ENCODE measurements at places on chromosomes 2 and 18. TPM values are rescaled to one million over a fixed set of nuclear protein-coding genes. Genes with fewer than 3 reads are reported as not detected.
A peak's percentile ranks its signal among the peaks of the same experiment; 100 is the strongest.

GRCh38 chr18:50008306-50008705, 186.6 kb downstream of the MYO5B start:
- H3K27ac ChIP-seq, result no peak overlapping the region
- no peaks in the 10 kb centered on the region for H3K36me3 ChIP-seq
- no peaks in the 10 kb centered on the region for H3K4me1 ChIP-seq
- no peak overlapping the region for H3K4me3 ChIP-seq

DNA sequence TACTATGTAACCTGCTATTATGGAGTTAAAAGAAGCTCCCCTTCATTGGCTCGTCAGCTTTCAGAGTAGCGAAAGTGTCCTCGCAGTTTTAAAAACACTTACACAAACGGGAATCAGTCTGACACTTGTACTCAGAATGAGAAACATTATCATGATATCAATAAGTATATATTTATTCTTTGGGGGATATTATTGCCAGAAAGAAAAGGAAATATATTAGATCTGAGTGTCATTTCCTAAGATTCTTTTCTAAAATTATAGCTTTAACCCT, 584.5 kb downstream of the ZEB2 start:
- no peaks in the 10 kb centered on the region for H3K27me3 ChIP-seq
- no peak for DNase-seq
- H3K4me1 ChIP-seq, result no peaks in the 10 kb centered on the region

GRCh38 chr2:232876161-232876977, 6.3 kb downstream of the SNORC start:
- no peaks in the 10 kb centered on the region for H3K4me1 ChIP-seq
- H3K36me3 ChIP-seq, result no peaks in the 10 kb centered on the region
- no peak for DNase-seq
- peak overlapping the region; percentile 56 for H3K4me3 ChIP-seq
- no peak overlapping the region for H3K27ac ChIP-seq
- peaks cover 3% of the 10 kb centered on the region for H3K27me3 ChIP-seq

The TEKT4 gene
- total RNA-seq, result not detected

DNA sequence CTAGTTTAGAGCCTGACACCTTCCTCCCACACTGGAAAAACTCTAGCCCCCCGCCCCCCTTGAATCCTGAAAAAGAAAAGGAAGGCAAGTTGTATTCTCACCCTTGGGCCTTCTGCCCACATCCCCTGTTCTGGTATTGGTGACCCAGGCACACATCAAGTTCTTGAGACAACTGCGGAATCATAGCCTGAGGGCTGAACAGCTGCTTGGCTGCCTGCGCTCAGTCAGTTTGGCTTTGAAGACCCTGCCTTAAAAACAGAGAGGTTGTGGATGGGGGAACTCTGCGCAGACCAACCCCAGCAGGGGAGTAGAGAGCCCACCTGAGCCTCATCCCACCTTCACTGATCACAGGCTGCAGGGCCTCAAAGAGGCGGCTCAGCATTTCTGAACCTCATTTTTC, 229.2 kb downstream of the ANAPC1 start:
- H3K27ac ChIP-seq, result no peak overlapping the region
- H3K4me3 ChIP-seq, result no peak overlapping the region
- H3K36me3 ChIP-seq, result no peaks in the 10 kb centered on the region
- DNase-seq, result no peak
- H3K4me1 ChIP-seq, result peaks cover 5% of the 10 kb centered on the region

DNA sequence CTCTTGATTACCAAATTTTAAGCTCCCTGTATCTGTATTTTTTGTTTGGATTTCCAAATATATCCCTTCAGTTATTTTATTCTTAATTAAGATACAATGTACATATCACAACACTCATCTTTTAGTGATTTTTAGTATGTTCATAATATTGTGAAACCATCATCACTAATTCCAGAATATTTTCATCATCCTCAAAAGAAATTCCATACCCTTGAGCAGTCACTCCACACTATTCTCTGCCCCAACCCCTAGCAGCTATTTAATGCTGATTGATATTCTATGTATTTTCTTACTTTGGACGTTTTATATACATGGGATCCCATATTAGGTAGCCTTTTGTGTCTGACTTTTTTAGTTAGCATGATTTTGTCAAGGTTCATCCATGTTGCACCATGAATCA, 127.4 kb upstream of the SLC8A1 start:
- DNase-seq, result no peak
- H3K4me1 ChIP-seq, result no peaks in the 10 kb centered on the region
- no peak overlapping the region for H3K4me3 ChIP-seq
- no peaks in the 10 kb centered on the region for H3K27me3 ChIP-seq
- no peaks in the 10 kb centered on the region for H3K36me3 ChIP-seq

The SPDYA gene
- 0.32 TPM for total RNA-seq

DNA sequence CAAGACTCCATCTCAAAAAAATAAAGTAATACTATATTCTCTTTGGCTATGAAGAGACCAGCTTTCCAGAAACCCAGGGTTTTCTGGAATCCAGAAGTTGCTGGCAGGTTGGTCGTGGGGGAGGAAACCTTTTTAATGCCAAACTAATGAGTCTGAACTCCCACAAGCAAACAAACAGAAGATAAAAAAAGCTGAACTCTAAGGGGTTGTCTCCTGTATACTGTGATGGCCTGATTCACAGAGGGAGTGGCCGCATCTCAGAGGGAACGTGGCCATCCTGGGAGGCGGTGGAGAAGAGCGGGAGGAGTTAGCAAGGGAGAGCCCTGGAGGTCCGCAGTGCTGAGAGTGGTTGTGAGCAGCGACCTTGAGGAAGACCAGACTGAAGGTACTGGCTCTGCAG, 36.1 kb downstream of the LIMS1 start:
- H3K36me3 ChIP-seq, result no peaks in the 10 kb centered on the region
- no peak overlapping the region for H3K4me3 ChIP-seq
- no peak for DNase-seq
- H3K4me1 ChIP-seq, result no peaks in the 10 kb centered on the region

DNA sequence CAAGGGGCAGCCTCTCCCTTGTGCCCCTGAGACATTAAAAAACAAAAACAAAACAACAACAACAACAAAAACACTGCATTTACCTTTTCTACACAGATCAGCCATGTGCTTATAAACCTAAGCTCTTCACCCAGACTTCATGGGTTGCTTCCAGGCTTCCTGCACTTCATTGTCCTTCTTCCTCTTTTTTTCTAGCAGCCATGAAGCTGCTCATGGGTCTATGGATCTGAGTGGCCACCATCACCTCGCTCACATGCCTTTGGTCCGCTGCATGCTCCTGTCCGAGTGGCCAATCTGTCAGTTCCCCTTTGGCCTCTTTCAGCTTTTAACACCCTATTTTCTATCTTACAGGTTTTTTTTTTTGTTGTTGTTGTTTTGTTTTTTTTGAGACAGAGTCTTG, 9.0 kb upstream of the TET3 start:
- no peak for DNase-seq
- no peak overlapping the region for H3K4me3 ChIP-seq
- H3K4me1 ChIP-seq, result peaks cover 7% of the 10 kb centered on the region
- H3K36me3 ChIP-seq, result no peaks in the 10 kb centered on the region
- H3K27me3 ChIP-seq, result no peaks in the 10 kb centered on the region

GRCh38 chr18:66728951-66729350, 125.1 kb upstream of the CDH19 start:
- no peaks in the 10 kb centered on the region for H3K27me3 ChIP-seq
- H3K27ac ChIP-seq, result no peak overlapping the region
- H3K4me1 ChIP-seq, result no peaks in the 10 kb centered on the region
- H3K4me3 ChIP-seq, result no peak overlapping the region

GRCh38 chr2:1115843-1116539, 165.3 kb downstream of the SNTG2 start:
- no peak overlapping the region for H3K27ac ChIP-seq
- H3K4me1 ChIP-seq, result no peaks in the 10 kb centered on the region
- H3K27me3 ChIP-seq, result no peaks in the 10 kb centered on the region
- DNase-seq, result no peak
- no peaks in the 10 kb centered on the region for H3K36me3 ChIP-seq

GRCh38 chr2:84965827-84966226, 5.1 kb upstream of the KCMF1 start:
- peaks cover 9% of the 10 kb centered on the region for H3K4me1 ChIP-seq
- H3K27ac ChIP-seq, result no peak overlapping the region
- DNase-seq, result no peak
- H3K27me3 ChIP-seq, result no peaks in the 10 kb centered on the region
- H3K4me3 ChIP-seq, result no peak overlapping the region

- no peaks in the 10 kb centered on the region for H3K4me1 ChIP-seq
- DNase-seq, result no peak
- H3K36me3 ChIP-seq, result no peaks in the 10 kb centered on the region
- no peak overlapping the region for H3K4me3 ChIP-seq
Observed at GRCh38 chr2:137800386-137800785, 163.9 kb upstream of the HNMT start.

DNA sequence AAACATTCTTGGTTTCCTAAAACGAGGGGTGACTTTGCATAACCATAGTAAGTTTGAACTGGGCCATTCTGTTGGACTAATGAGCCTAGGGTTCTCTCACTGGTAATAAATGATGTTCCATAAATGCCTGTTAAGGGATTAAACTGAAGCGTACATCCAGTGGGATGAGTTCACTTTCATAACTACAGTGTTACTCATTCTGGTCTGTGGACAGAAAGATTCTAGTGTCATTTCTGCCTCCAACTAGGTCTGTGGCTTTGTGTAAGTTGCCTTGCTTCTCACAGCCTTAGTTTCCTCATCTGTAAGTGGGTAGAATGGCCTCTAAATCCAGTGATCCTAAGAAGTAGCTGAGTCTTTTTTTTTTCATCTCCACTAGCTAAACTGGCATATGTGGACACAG, 1860.6 kb upstream of the PIK3C3 start:
- no peaks in the 10 kb centered on the region for H3K36me3 ChIP-seq
- no peaks in the 10 kb centered on the region for H3K4me1 ChIP-seq
- DNase-seq, result no peak
- no peaks in the 10 kb centered on the region for H3K27me3 ChIP-seq

GRCh38 chr2:101679037-101679726, 18.3 kb upstream of the MAP4K4 start:
- H3K4me3 ChIP-seq, result no peak overlapping the region
- H3K4me1 ChIP-seq, result no peaks in the 10 kb centered on the region
- no peak overlapping the region for H3K27ac ChIP-seq
- DNase-seq, result no peak
- H3K36me3 ChIP-seq, result no peaks in the 10 kb centered on the region
- H3K27me3 ChIP-seq, result no peaks in the 10 kb centered on the region

GRCh38 chr2:100237163-100237562, 85.1 kb downstream of the LONRF2 start:
- no peak for DNase-seq
- H3K4me1 ChIP-seq, result no peaks in the 10 kb centered on the region
- H3K4me3 ChIP-seq, result no peak overlapping the region
- H3K27me3 ChIP-seq, result no peaks in the 10 kb centered on the region
- no peak overlapping the region for H3K27ac ChIP-seq

DNA sequence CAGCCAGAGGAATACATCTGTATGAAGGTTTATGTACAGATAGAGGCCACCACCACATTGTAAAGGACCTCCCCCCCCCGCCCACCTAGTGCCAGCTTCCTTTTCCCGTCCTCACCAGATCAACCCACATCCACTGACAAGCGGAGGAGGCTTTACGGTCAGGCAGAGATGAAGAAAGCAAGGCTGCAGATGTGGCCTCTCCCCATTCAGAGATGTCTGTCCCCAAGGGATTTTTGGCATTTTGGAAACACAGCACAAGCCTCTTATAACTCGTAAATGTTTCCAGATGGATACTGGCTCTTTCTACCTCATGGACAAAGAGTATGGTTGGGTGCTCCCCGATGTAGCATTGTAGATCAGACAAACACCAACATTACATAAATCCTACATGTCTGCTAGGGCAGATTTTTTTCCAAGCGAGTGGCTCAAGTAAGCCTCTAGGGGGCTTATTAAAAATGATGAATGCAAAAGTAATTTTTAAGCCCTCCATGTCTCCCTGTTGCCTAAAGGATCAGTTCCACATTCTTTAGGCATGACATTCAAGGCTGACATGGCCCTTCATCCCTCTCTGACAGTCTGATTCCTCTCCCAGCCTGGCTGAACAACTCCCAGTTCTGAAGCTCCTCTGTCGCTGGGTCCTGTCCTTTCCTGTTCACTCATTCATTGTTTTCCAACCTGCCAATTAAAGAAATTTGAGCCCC, 11.7 kb downstream of the VIT start:
- no peaks in the 10 kb centered on the region for H3K4me1 ChIP-seq
- no peak overlapping the region for H3K4me3 ChIP-seq
- no peak overlapping the region for H3K27ac ChIP-seq
- no peak for DNase-seq
- H3K27me3 ChIP-seq, result no peaks in the 10 kb centered on the region
- H3K36me3 ChIP-seq, result no peaks in the 10 kb centered on the region

The RSAD2 gene
- total RNA-seq, result 0.32 TPM

DNA sequence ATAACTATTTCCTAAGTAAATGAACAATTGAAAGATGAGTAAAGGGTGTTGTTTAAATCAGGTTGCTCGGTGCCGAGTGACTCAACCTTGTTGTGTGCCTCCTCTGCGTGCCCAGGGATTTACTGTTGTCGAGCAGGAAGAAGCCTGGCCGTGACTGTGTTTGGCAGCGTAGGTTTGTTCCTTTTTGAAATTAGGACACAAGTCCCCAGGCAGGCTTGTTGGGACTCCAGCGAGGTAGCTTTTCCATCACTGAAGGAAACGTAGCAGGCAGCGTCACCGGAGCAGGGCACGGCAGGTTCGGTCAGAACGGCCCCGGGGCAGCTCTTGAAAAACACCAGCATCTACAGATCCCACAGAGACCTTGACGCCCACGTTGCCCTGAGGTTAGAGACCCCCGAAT, 48.6 kb downstream of the TMEM18 start:
- H3K4me3 ChIP-seq, result no peak overlapping the region
- no peaks in the 10 kb centered on the region for H3K36me3 ChIP-seq
- no peaks in the 10 kb centered on the region for H3K4me1 ChIP-seq
- H3K27ac ChIP-seq, result no peak overlapping the region
- DNase-seq, result no peak
- H3K27me3 ChIP-seq, result no peaks in the 10 kb centered on the region

DNA sequence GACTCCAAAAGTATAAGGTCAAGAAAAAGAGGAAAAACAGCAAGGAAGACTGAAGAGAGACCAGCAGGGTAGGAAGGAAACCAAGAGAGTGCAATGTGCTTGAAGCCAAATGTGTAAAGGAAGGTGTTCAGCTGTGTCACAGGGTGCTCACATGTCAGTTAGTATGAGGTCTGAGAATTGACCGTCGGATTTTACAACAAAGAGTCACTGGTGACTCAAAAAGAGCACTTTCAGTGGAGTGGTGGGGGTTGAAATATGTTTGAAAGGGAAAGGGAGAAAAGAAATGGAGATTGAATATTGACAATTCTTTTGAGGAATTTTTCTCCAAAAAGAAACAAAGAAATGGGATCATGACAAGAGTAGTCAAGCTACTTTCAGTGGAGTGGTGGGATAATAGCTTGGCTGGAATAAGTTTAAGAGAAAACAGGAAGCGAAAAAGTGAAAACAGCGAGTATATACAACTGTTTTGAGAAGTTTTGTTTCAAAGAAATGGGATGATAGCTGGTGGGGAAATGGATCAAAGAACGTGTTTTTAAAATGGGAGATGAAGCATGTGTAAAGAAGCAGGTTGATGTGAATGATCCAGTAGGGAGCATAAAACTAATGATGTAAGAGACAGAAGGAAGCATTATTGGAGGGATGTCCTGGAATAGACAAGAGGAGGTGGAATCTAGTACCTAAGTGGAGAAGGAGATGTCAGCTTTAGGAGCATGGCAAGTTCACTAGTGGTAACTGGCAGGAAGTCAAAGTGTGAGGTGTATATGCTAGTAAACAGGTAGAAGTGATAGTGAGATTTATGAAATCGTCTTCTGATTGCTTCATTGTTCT, 3.6 kb upstream of the TSPYL6 start:
- H3K27me3 ChIP-seq, result no peaks in the 10 kb centered on the region
- peaks cover 6% of the 10 kb centered on the region for H3K4me1 ChIP-seq
- DNase-seq, result no peak
- no peaks in the 10 kb centered on the region for H3K36me3 ChIP-seq
- no peak overlapping the region for H3K27ac ChIP-seq

GRCh38 chr18:46657115-46657955, at the start of gene LOXHD1:
Gene LOXHD1, minus strand, starts transcription at chr18:46657220. Its CDS starts 187 bp downstream, at chr18:46657033.
- no peaks in the 10 kb centered on the region for H3K27me3 ChIP-seq
- H3K36me3 ChIP-seq, result no peaks in the 10 kb centered on the region
- H3K4me3 ChIP-seq, result no peak within 1 kb of the TSS
- no peak within 1 kb of the TSS for H3K27ac ChIP-seq
- DNase-seq, result no peak

All from ascending aorta (tissue), 2 donors.